ENCODE measurements at places on chromosomes 4 and X. TPM values are rescaled to one million over a fixed set of nuclear protein-coding genes. Genes with fewer than 3 reads are reported as not detected.

The GYPE gene
- not detected for total RNA-seq

The REPS2 gene
- total RNA-seq, result 20.3 TPM

The SPANXN2 gene
- not detected for total RNA-seq

The RIPPLY1 gene
- total RNA-seq, result not detected

The AREG gene
- not detected for total RNA-seq

The XAGE5 gene
- not detected for total RNA-seq

The SCD5 gene
- total RNA-seq, result 4.6 TPM

The ASB12 gene
- 0.34 TPM for total RNA-seq

The RRAGB gene
- 42.7 TPM for total RNA-seq

The DCAF4L1 gene
- 0.35 TPM for total RNA-seq

GRCh38 chr4:183445097-183445428 lies 627 bp downstream of the CDKN2AIP start:
- DNase-seq, result no peak

DNA sequence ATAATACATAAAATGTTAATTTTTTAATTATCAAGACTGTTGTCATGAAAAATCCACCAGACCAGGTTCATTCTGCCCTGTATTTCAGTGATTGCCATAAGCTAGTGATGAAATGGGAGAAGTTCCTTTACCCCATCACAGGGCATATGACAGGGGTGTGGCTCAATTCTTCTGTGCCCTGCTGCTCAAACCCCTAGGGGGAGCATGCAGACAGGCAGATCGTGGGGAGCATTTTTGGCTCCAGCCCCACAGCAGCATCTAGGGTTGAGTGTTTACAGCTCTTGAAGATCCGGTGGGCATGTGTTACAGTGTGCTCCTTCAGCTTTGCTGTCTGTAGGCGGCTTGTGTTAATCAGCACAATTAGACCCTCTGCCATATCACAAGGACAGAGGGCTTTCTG lies 700.7 kb downstream of the PCDH18 start:
- DNase-seq, result no peak

GRCh38 chrX:132044953-132045352 lies 21.9 kb downstream of the STK26 start:
- no peak for DNase-seq

DNA sequence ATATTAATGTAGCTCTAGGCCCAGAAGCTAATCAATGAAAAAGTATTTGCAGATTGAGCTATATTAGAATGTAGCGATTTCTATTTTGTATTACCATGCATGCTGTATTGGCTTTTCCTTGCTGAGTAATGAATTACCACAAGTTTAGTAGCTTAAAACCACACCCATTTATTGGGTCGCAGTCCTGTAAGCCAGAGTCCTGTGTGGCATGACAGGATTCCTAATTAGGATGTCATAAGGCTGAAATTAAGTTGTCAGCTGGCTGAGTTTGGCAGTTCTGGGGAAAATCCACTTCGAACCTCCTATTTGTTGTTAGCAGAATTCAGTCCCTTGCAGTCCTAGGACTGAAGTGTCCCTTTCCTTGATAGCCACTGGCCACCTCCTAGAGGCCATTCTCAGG lies 50.3 kb upstream of the HHIP start:
- DNase-seq, result no peak

DNA sequence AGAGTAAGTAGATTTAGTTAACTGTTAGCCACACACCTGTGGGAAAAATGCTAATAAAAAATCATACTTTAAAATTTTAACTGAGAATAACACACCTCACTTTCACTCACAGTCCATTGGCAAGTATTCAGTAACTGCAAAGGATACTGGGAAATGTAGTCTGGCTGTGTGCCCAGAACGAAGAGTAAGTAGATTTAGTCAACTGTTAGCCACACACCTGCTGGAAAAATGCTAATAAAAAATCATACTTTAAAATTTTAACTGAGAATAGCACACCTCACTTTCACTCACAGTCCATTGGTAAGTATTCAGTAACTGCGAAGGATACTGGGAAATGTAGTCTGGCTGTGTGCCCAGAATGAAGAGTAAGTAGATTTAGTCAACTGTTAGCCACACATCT lies 178.4 kb upstream of the NWD2 start:
- no peak for DNase-seq

DNA sequence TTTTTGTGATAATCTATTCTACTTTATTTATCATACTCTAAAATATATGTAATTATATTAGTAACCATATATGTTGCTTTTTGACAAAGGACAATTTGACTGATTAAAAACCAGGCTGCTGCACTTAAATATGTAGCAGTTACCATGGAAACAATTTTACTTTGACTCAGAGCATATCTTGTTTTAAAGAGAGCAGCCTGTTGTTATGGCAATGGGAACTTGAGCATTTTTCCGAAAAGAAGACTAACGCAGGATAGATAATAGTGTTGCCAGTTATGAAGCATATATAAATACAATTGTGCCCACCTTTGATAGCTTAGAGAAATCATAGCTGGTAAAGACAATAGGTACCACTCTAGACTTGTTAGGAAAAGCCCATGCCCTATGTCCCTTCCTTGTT lies 283.0 kb downstream of the GASK1B start:
- no peak for DNase-seq

- no peak for DNase-seq
These were observed 206.5 kb upstream of the STS start for GRCh38 chrX:6941041-6941440.

GRCh38 chr4:181376058-181376457 lies 867.1 kb upstream of the TENM3 start:
- DNase-seq, result no peak

GRCh38 chr4:73034896-73035295 lies 34.6 kb downstream of the COX18 start:
- DNase-seq, result no peak

DNA sequence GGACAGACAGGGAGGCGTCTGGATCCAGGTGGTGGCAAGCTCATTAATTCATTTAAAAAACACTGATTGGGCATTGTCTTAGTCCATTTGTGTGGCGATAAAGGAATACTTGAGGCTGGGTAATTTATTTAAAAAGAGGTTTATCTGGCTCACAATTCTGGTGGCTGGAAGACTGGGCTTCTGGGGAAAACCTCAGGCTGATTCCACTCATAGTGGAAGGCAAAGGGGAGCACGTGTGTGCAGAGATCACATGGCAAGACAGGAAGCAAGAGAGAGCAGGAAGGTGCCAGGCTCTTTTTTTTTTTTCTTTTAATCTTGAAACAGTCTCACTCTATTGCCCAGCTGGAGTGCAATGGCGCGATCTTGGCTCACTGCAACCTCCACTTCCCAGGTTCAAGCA lies 100.2 kb upstream of the METTL14 start:
- DNase-seq, result no peak

DNA sequence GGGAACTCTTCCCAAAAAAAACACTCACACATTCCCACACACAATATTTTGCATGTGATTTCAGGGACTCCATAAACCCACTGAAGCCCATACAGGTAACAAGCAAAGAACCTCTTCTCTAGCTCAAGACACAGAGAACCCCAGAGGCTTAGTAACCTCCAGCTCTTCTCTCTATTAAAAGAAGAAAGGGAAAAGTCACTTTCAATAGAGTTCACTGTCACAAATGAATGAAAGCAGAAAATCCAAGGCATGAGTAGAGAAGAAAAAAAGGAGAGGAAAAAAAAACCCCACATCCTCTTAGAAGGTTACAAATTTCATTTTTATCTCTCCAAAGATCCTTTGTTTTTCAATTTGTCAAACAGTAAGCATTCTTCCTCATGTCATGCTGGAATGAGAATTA lies 30.7 kb upstream of the DCLK2 start:
- DNase-seq, result no peak

- no peak for DNase-seq
These were observed 152.2 kb downstream of the ASMT start for GRCh38 chrX:1767026-1767425.

GRCh38 chr4:145670422-145670821 lies 9.5 kb upstream of the C4orf51 start:
- no peak for DNase-seq

DNA sequence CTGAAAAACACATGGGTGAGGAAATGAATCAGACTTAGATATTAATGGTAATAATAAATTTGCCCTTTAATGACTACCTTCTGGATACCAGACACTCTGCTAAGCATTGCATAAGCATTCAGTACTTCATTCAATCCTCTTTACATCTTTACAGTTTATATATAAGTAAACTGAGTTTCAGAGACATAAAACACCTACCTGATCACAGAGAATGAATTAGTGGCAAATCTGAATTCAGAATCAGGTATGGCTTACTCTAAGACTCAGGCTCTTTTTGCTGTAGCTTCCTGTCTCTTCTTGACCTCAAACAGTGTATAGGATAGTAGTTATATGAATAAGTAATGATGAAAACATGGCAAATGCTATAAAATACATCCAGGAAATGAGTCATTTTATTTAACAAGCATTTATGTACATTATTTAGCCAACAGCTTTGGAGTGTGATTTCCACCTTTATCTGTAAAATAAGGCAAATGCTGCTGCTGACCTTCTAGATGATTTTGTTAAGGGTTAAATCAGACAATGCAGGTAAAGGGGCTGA lies 83.9 kb downstream of the VEGFC start:
- DNase-seq, result no peak

- DNase-seq, result no peak
These were observed 4.4 kb upstream of the PRDX4 start for GRCh38 chrX:23662853-23663252.

DNA sequence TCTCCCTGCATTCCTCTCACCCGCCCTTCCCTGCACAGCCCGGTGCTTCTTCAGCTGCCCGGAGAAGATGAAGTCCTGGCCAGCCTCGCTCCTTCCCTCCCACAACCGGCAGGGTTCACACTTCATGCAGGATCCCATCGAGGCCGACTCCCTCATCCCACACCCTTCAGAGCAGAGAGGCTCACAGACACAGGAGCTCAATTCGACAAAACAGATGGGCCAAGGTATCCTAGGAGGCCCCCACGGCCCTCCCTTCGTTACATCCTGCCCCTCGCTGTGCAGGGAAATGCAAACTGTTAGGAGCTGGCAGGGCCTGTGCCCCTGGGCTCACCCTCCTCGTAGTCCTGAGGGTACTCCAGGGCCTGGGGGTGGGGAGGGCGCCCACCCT lies 238.1 kb downstream of the DHRSX start:
- no peak for DNase-seq

GRCh38 chrX:121456315-121456714 lies 408.9 kb downstream of the GLUD2 start:
- no peak for DNase-seq

DNA sequence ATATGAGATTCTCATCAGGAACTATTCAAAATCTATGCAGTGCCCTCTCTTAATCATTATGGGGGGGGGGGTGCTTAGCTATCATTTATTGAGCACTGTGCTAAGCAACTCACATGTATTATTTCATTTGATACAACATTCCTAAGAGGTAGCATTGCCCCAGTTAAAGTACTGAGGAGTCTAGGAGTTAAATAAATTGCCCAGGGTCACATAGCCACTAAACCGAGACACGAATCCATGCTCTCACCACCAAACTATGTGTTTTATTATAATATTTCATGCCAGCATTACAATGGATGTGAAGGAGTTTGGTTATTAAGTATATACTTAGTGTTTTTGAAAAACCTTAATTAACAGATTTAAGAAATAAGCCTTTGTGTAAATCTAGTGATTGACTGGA lies 131.4 kb downstream of the CBR4 start:
- no peak for DNase-seq

- no peak for DNase-seq
These were observed 8.2 kb downstream of the CASP3 start for GRCh38 chr4:184641022-184641421.

DNA sequence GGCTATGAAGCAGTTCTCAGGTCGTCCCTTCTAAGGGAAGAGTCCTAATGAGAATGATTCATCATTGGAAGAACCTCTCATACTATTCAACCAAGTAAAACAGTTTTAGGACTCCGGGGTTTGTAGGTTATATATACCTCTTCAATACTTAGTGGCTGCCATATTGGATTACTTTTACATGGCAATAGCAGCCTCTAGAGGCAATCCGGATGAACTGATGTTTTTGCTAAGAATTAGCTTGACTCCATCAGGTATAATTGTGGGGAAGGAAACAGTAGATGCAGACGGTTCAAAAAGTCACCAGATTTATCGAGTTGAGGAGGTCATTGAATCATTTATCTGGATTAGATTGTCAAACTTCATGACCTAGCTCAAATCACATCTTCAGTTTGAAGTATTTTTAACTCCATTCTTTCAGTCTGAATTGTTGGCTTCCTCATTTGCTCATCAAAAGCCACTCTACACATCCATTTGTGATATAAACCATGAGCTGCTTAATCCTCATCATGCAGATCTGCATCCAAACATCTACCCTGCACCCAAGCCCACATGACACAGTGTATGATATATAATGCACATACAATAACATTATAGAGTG lies 28.4 kb downstream of the GUCY1B1 start:
- no peak for DNase-seq

DNA sequence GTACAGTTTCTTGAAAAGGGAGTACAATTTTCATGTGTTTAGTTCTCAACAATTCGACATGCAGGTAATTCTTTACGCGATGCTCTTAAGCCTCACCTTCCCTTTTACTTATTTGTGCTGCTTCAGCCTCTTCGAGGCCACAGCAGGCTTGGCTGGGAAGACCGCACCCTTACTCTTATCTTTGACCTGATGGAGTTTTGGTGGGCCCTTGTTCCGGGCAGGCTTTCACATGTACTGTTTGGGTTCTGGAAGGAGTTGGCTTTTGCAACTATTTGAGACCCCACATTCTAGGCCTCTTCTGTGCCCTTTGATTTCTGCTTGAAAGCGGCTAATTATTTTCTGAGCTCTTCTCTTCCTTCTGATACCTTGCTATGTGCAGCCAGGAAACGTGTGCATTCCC lies 60.2 kb downstream of the FAM193A start:
- DNase-seq, result no peak

- no peak for DNase-seq
These were observed 11.7 kb downstream of the GPKOW start for GRCh38 chrX:49111791-49112190.

- peak; percentile 24 for DNase-seq
These were observed 48.3 kb upstream of the WDR1 start for GRCh38 chr4:10164877-10165283.

- no peak for DNase-seq
These were observed 34.3 kb downstream of the METAP1 start for GRCh38 chr4:99029852-99030251.
